ENCODE measurements at places on chromosomes 7 and 10.

- H3K4me1 ChIP-seq: no peaks in the 10 kb centered on the region
- H3K36me3 ChIP-seq: peaks cover 41% of the 10 kb centered on the region
- H3K27ac ChIP-seq: no peak overlapping the region
- no peak overlapping the region for H3K4me3 ChIP-seq
- no peaks in the 10 kb centered on the region for H3K27me3 ChIP-seq
Observed at GRCh38 chr7:748446-748845, 21.4 kb upstream of the PRKAR1B start.

DNA sequence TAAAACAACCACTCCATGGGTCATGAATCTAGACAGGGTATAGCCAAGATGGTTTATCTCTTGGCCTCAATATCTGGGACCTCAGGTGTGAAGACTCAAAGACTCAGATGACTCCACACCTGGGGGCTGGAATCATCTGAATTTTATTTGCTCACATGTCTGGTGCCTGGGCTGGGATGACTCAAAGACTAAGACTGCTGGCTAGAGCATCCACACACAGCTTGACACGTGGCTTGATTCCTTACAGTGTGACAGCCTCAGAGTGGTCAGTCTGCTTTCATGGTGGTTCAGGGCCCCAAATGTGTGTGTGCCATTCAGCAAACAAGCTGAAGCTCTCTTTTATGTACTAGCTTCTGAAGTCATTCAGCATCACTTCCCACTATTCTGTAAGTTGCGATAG lies 333.7 kb downstream of the RNLS start:
- peaks cover 49% of the 10 kb centered on the region for H3K4me1 ChIP-seq
- H3K27me3 ChIP-seq: peaks cover 4% of the 10 kb centered on the region
- H3K36me3 ChIP-seq: no peaks in the 10 kb centered on the region

GRCh38 chr7:102836191-102836919 lies 76.4 kb upstream of the LRRC17 start:
- H3K36me3 ChIP-seq: peaks cover 12% of the 10 kb centered on the region
- peak; percentile 84 for DNase-seq
- peaks cover 59% of the 10 kb centered on the region for H3K4me1 ChIP-seq

GRCh38 chr7:35849158-35849831 lies 48.4 kb downstream of the SEPTIN7 start:
- H3K4me3 ChIP-seq: no peak overlapping the region
- H3K36me3 ChIP-seq: peaks cover 11% of the 10 kb centered on the region
- H3K27me3 ChIP-seq: no peaks in the 10 kb centered on the region

GRCh38 chr7:101953248-101953819 lies 135.9 kb downstream of the CUX1 start:
- peak overlapping the region; percentile 98 for H3K27ac ChIP-seq
- peaks cover 6% of the 10 kb centered on the region for H3K36me3 ChIP-seq
- H3K27me3 ChIP-seq: peaks cover 3% of the 10 kb centered on the region
- DNase-seq: peak; percentile 75
- peak overlapping the region; percentile 80 for H3K4me3 ChIP-seq

Measured in HFFc6 (cell line).